Transverse colon (tissue), 4 donors: ENCODE measurements at places on chromosomes 3 and 15. TPM values are rescaled to one million over a fixed set of nuclear protein-coding genes. Genes with fewer than 3 reads are reported as not detected.

GRCh38 chr3:44584646-44585501 is at the start of gene ZNF660:
Gene ZNF660 (plus strand): TSS chr3:44584964. CDS start chr3:44594194, 9,230 bp downstream.
- no peaks in the 10 kb centered on the region for H3K4me1 ChIP-seq
- H3K27ac ChIP-seq, result peak within 1 kb of the TSS; percentile 68
- H3K4me3 ChIP-seq, result peak within 1 kb of the TSS; percentile 51

DNA sequence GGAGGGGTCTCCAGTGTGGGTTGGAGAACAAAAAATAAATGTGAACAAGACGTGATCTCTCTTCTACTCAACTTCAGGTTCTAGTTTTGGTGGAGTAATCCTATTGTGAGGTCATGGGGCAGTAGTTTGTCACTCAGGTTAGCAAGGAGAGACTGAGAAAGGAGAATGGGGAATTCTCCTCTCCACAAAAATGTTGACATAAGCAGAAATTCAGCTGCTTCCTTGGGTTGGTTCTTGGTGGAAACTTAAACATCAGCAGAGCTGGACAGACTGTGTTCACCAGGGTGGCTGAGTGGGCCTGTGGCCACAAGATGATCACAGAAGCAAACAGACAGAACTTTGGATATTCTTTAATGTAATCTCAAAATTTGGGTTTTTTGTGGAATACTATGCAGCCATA is 78.7 kb downstream of the EPHB1 start:
- no peak for DNase-seq
- no peaks in the 10 kb centered on the region for H3K36me3 ChIP-seq
- no peaks in the 10 kb centered on the region for H3K4me1 ChIP-seq
- H3K27ac ChIP-seq, result no peak overlapping the region

- H3K4me3 ChIP-seq, result no peak overlapping the region
- no peaks in the 10 kb centered on the region for H3K4me1 ChIP-seq
- no peak for DNase-seq
Measured at GRCh38 chr3:68256635-68257223, 602.3 kb upstream of the SUCLG2 start.

- H3K36me3 ChIP-seq, result no peaks in the 10 kb centered on the region
- no peaks in the 10 kb centered on the region for H3K4me1 ChIP-seq
Measured at GRCh38 chr3:85252686-85253085, 293.9 kb downstream of the CADM2 start.

- H3K4me1 ChIP-seq, result peaks cover 13% of the 10 kb centered on the region
- H3K27me3 ChIP-seq, result no peaks in the 10 kb centered on the region
Measured at GRCh38 chr15:101272584-101272983, 4.7 kb downstream of the SELENOS start.

DNA sequence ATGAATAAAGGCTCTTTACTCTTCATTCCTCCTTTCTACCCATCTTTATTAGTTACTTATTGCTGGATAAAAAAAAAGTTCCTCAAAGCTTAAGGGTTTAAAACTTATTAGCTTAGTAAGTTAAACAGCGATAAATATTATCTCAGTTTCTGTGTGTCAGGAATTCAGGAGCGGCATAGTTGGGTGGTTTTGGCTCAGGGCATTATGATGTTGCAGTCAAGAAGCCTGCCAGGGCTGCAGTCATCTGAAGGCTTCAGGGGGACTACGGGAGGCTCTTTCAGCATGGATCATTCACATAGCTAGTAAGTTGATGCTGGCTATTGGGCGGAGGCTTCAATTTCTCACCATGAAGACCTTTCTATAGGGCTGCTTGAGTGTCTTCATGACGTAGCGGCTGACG is 1.9 kb upstream of the DLG1 start:
- no peak for DNase-seq
- H3K27ac ChIP-seq, result no peak overlapping the region
- H3K4me1 ChIP-seq, result peaks cover 5% of the 10 kb centered on the region
- H3K36me3 ChIP-seq, result no peaks in the 10 kb centered on the region
- H3K4me3 ChIP-seq, result no peak overlapping the region

GRCh38 chr3:44892689-44893088 is 18.3 kb downstream of the TGM4 start:
- no peak for DNase-seq
- no peak overlapping the region for H3K4me3 ChIP-seq
- no peaks in the 10 kb centered on the region for H3K36me3 ChIP-seq
- no peak overlapping the region for H3K27ac ChIP-seq

- no peaks in the 10 kb centered on the region for H3K27me3 ChIP-seq
- no peak for DNase-seq
- H3K4me1 ChIP-seq, result no peaks in the 10 kb centered on the region
- no peak overlapping the region for H3K27ac ChIP-seq
Measured at GRCh38 chr3:151561878-151562277, 101.0 kb upstream of the IGSF10 start.

GRCh38 chr3:172177046-172177445 is 137.7 kb downstream of the FNDC3B start:
- no peaks in the 10 kb centered on the region for H3K36me3 ChIP-seq
- H3K27me3 ChIP-seq, result no peaks in the 10 kb centered on the region
- H3K4me3 ChIP-seq, result no peak overlapping the region
- no peak for DNase-seq
- H3K27ac ChIP-seq, result peak overlapping the region; percentile 28

- H3K27ac ChIP-seq, result no peak overlapping the region
- H3K36me3 ChIP-seq, result no peaks in the 10 kb centered on the region
- no peaks in the 10 kb centered on the region for H3K27me3 ChIP-seq
- peak; percentile 58 for DNase-seq
- H3K4me1 ChIP-seq, result no peaks in the 10 kb centered on the region
Measured at GRCh38 chr15:74384881-74385643, 17.6 kb upstream of the CYP11A1 start.

DNA sequence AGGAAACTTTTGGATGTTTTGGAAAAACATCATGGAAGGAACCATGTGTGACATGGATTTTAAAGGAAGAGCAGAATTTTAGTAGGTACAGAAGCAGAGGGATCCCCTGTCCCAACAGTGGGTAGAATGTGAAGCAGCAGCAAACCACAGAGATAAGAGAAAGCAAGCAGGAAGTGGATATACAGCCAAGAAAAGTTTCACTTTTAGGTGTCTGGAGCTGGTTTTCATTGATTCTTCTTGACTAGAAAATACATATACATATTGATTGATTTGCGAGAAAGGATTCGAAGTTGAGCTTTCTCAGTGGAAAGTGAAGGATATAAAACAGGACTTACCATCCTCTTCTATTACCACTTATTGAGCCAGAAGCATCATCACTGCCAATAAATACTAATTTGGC is 133.5 kb downstream of the KCNMB2 start:
- no peak for DNase-seq
- no peaks in the 10 kb centered on the region for H3K36me3 ChIP-seq
- H3K27me3 ChIP-seq, result no peaks in the 10 kb centered on the region
- no peak overlapping the region for H3K4me3 ChIP-seq
- H3K4me1 ChIP-seq, result no peaks in the 10 kb centered on the region

DNA sequence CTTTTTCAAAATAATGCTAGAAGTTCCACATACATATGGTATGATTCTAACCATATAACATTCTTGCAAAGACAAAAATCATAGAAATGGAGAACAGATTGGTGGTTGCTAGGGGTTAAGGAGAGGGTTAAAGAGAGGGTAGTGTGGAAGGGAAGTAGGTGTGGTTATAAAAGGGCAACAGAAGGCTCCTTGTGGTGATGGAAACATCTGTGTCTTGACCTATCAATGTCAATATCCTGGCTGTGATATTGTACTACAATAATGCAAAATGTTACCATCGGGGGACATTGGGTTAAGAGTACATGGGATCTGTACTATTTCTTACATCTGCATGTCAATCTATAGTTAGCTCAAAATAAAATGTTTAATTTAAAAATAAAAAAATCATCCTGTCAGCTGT is 67.8 kb upstream of the FSIP1 start:
- no peak overlapping the region for H3K27ac ChIP-seq
- H3K36me3 ChIP-seq, result no peaks in the 10 kb centered on the region
- no peak for DNase-seq
- H3K4me1 ChIP-seq, result no peaks in the 10 kb centered on the region
- no peak overlapping the region for H3K4me3 ChIP-seq

DNA sequence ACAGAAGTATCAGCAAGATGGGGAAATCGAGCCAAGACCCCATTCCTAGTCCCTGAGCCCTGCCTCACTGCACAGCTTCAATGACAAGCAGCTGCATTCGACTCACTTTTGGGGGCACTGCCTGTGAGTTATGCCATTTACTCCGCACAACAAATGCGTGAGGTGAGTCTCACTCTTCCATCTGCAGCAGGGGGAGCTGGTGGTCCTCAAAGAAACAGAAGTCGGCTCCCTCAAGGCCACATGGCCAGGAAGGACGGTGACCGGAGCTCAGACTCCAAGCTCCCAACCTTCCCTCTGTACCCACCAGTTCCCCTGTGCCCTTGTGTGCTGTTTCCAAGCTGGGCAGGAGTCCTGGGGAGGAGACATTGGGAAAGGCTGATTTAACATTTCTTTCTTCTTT is 127.7 kb upstream of the IQSEC1 start:
- H3K4me3 ChIP-seq, result no peak overlapping the region
- peaks cover 32% of the 10 kb centered on the region for H3K27me3 ChIP-seq
- H3K36me3 ChIP-seq, result no peaks in the 10 kb centered on the region

- no peak overlapping the region for H3K4me3 ChIP-seq
- H3K36me3 ChIP-seq, result no peaks in the 10 kb centered on the region
- no peak for DNase-seq
- no peak overlapping the region for H3K27ac ChIP-seq
- no peaks in the 10 kb centered on the region for H3K4me1 ChIP-seq
- no peaks in the 10 kb centered on the region for H3K27me3 ChIP-seq
Measured at GRCh38 chr3:160183345-160184076, 41.7 kb upstream of the C3orf80 start.

DNA sequence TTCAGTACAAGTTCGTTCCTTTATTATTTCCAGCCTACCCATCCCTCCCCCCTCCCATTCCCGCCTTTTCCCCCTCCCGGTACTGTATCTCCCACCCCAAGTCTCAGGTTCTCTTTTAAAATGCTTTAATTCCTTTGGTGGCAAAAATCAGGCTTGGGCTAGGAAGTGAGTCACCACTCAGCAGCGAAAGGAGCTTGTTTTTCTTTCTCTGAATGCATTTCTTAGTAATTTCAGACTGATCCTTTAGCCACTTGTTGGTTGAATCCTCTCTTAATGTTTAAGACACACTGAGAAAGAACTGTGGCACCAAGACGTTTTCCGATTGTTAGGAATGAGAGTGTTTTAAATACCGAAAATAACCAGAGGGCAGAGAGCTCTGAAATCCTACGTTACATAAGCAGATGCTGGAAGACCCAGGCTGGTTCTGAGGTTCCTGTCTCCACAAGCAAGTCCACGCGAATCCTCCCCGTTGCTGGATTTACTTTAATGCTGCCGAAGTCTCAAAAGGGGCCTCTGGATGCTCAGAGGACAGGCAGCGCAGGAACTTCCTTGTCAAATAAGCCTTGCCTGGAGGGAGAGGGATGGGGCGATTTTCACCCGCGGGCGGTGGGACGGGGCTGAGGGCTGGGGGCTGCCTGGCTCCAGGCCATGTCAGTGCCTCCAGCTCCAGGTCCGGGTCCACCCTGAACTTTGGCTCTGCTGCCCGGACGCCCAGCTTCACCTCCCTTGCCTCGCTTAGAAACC is 854 bp upstream of the COL8A1 start:
- peak overlapping the region; percentile 36 for H3K4me3 ChIP-seq
- no peaks in the 10 kb centered on the region for H3K36me3 ChIP-seq
- peak overlapping the region; percentile 55 for H3K27ac ChIP-seq
- no peak for DNase-seq
- H3K27me3 ChIP-seq, result peaks cover 53% of the 10 kb centered on the region
- no peaks in the 10 kb centered on the region for H3K4me1 ChIP-seq

GRCh38 chr3:124459678-124460077 is 270.6 kb upstream of the UMPS start:
- no peak overlapping the region for H3K4me3 ChIP-seq
- no peaks in the 10 kb centered on the region for H3K27me3 ChIP-seq
- no peaks in the 10 kb centered on the region for H3K36me3 ChIP-seq

- H3K4me1 ChIP-seq, result no peaks in the 10 kb centered on the region
- DNase-seq, result no peak
- H3K27me3 ChIP-seq, result no peaks in the 10 kb centered on the region
Measured at GRCh38 chr3:139585820-139586219, 46.3 kb upstream of the RBP1 start.

GOLGA8Q gene
- total RNA-seq, result not detected

GCHFR gene
- 43.7 TPM for total RNA-seq

SH3GL3 gene
- not detected for total RNA-seq
